NCI-H2029 (cell line): ENCODE measurements at places on chromosomes 3 and 15.

GRCh38 chr3:145739926-145740325 lies 421.1 kb downstream of the PLOD2 start:
- no peak for DNase-seq

DNA sequence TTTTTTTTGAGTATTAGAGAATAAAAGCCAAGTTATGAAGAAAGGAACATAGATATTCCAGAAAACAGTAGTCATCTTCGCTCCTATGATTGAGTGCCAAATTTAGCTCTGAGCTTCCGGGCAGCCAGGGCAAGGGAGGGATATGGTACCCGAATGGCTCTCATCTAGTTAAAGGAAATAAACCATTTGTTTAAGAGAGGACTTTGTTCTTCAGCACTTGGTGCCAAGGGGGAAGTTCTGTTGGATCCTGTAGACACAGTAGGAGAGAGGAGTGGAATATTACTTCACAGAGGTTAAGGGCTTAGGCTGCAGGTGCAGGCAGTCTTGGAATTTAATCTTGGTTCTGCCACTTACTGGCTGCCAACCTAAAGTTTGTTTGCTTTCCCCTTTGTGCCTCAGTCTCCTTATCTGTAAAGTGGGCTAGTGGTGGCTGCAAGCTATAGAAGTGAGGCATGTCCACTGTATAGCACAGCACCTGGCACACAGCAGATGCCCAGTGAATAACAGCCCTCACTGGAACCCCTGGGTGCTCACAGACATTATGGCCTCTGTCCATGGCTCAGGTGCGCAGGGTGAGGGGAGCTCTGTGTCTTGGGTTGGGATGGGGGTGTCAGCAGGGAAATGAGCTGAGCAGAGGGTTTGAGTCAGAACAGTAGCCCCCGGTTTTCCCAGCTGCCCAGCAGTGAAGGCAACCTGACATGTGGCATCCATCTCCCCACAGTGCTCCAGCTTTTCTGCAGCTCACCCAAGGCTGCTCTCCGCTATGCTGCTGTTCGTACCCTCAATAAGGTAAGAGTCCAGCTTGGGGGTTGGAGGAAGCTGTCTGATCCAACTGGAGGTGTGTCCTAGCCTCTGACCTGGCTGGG lies 10.4 kb downstream of the COPG1 start:
- DNase-seq: no peak

- DNase-seq: no peak
Measured at GRCh38 chr3:55014081-55014480, 86.2 kb upstream of the LRTM1 start.

DNA sequence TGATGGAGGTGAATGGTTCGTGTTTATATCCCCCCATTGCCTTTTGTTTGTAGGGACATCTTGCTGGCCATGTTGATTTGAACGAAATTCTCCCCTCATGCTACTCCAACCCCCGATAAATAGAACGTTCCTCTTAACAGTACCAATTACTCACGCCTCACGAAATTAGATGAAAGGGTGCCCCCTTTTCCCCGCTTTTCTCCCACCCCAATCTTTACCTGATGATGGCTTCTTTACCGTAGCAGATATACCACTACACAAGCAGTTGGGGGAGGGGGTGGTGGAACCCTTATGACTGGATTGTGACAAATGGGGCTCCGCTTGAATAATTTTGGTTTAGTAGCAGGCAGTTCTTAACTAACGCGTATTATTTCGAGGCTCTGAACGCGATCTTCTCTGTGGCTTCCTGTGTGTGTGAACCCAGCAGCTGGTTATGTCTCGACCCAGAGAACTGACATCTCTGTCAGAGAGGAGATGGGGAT lies 1.1 kb downstream of the PIAS1 start:
- no peak for DNase-seq

- DNase-seq: no peak
Measured at GRCh38 chr3:151625086-151625485, 108.6 kb upstream of the AADACL2 start.

DNA sequence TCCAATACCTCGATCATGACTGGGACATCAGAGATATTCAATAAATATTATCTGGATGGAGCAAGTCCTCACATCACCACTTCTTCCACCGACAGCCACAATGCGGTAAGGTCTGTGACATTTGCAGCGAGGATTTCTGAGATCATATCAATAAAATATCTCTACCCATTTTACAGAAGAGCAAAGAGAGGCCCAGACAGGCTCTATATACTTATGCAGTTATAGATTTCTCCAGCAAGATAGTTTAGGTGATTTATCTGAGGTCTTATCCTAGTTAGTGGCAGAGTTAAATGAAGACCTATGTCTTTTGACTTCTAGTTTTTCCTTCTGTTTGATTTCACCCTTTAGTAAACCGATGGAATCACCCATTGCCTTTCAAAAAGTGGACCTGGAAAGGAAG lies 81.6 kb downstream of the TNIK start:
- no peak for DNase-seq

DNA sequence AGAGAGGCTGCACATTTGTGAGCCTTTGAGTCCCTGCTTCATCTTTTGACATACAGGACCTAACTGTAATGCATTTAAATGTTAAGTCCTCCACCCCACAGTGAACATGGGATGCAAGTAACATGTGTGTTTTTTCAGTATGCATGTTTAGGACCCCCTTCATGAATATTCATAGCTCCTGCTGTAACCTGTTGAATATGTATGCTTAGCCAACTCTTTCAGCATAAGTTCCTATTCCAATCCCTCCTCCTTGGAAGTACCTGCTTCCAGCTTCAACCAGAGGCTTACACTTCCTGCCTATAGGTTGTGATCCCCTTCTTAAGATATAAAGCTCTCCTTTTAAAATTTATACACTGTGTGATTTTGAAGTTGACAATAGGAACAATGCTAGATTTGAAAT lies 36.9 kb upstream of the GNB4 start:
- DNase-seq: no peak

- no peak for DNase-seq
Measured at GRCh38 chr3:58996730-58997129, 53.1 kb downstream of the CFAP20DC start.

GRCh38 chr3:78868570-78868969 lies 899.2 kb downstream of the ROBO1 start:
- DNase-seq: no peak

DNA sequence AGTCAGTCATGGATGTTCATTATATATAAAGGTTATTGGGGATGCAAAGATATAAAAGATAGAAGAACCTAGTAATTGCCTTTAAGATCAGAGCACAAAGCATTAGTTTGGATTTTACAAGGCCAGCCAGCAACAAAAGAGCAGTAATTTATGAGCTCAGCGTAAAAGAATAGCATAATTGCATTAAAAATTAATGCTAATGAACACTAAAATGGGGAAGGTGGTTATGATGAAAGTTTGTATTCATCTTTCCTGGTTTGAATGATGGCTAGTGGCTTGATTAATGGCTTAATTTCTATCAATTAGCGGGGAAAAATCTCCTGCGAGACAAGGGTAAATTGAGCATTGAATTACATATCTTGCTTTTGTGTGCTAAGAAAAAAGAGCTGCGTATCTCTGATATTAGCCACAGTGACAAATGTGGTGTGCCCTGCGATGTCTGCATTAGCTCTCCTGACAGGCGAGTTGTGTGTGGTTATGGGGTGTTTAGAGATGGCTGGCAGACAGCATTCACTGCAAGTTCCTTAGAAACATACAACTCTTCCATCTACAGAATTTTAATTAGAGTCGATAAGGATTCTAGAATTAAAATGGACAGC lies 42.8 kb upstream of the MLF1 start:
- no peak for DNase-seq

DNA sequence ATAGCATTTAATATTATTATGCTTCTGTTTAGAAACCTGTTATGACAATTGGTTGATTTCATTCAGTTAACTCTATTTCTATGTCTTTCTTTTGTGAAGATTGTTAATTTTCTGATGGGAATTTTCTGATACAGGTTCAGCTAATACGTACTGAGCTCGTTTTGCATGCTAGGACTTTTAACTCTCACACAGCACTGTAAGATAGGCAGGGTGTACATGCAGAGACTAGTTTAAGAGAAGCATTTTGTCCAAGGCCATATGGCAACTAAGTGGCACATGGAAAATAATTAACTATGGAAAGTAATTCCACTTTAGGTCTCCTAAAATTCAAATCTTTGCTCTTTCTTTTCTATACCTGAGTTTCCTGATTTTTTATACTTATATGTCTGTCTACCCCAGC lies 81.9 kb downstream of the IL1RAP start:
- DNase-seq: no peak

DNA sequence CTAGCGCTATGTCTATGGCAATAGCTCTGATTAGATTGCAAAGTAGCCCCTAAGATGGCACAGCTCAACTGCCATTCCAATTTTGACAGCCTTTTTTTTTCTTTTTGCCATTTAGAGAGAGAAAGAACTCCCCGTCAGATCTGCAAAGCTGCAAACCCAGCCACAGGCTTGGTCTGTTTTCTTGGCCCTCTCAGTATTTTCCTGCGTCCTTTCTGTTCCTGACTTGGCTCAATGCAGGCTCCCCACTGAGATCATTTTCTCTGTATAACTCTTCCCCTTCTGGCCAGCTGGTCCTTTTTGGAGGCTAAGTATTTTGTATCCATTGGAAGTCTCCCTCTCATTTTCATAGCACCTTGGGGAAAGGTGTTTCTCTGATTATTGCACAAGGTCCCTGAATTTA lies 386.7 kb downstream of the UNC13C start:
- DNase-seq: no peak

DNA sequence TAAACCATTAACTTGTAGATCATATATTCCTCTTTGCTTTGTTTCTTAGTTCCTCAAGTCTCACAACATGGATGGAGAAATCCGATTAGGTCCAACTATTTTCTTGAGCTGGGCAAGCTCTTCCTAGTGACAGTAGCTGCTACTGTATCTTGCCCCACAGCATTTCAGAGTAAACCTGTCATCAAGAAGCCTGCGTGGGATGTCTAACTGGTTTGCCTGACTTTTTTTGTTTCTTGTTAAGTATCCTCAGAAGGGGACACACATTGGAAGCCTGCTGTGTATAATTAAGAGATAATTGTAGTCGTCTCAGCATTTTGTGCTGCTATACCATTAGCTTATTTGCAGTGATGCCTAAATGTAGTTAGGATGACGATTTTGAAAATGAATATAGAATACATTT lies 29.3 kb upstream of the STT3B start:
- DNase-seq: no peak

GRCh38 chr15:91926908-91927270 lies 73.4 kb downstream of the SLCO3A1 start:
- no peak for DNase-seq

DNA sequence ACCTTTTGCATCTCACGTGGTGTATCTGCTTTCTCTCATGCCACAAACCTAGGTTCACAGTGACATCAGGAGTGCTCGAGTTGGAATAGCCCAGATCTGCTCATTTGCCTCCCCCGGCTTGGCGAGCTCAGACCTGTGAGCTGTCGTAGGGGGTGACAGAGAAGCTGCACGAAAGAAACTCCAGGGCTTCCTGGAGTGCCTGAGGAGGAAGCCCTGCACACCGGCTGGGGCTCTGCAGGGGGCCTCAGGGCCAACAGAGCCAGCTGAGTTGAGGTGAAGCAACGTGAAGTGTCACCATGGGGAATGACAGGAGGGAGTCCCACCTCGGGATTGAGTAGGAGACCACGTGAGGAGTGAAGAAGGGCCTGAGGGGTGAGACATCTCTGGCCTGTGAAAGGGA lies 62.5 kb downstream of the RPN1 start:
- no peak for DNase-seq

DNA sequence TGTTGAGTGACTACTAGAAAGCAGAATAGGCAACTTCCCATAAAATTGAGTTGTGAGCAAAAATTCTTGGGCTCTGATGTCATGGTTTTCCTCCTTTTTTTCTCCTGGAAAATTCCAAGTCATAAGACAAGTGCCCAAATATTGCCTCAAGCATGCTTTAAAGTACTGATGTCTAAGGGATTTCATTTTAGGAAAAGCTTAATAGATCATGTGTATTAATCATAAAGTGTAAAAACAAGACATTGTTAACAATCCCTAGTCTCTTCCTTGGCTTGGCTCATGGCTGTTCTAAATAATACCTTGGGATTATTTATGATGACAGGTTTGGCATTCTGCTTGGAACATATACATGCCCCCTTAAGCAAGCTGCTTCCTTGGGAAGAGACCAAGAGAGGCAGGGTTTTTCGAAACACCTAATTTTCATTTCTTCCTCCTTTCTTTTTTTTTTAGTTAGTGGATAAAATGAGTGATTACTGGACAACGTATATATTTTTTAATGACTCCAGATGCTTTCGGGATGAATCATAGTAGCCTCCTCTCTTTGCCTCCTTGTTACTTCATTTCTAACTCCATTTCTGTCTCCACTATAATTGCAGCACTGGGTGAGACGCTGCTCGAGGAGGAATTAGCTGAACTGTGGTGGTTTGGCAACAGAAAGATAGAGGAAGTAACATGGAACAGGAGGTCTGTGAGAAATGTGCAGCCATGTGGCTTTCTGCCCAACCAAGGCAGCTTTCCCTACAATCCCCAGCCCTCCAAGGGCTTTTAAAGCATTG lies 104.9 kb downstream of the TPRG1 start:
- DNase-seq: no peak

DNA sequence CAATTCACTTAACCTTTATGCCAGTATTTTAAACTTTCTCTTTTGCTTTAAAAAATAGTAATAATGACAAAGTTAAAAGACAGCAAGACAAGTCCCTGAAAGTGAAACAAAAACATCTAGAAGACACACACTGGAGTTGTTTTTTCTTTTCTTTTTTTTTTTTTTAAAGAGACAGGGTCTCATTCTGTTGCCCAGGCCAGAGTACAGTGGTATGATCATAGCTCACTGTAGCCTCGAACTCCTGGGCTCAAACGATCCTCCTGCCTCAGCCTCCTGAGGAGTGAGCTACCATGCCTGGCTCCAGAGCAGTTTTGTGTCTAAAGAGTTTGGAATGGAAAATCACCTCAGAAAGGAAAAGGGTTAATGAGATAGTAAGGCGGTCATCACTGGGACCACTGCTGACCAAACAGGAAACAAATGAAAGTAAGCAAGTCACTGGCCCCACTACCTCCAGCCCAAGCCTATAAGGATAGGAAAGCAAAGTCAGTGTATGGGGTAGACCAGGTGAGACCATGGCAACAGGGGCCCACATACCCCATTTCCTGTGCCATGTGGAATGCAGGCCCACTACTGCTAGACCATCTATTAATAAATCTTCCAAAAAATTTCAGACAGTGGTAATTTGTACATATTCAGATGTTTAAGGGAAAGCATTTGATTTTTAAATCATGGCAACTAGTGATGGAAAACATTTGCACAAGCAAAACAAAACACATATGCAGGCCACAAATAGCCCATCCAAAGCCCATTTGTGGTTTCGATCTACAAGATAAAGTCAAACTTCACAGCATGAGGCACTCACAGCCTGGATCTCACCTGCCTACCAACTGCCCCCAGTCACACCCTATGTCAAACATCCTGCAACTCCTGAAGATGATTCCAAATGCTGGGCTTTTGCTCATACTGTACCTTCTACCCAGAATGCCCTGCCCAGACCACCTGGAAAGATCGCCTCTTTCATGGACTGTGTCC lies 62.6 kb downstream of the OSBPL10 start:
- no peak for DNase-seq

DNA sequence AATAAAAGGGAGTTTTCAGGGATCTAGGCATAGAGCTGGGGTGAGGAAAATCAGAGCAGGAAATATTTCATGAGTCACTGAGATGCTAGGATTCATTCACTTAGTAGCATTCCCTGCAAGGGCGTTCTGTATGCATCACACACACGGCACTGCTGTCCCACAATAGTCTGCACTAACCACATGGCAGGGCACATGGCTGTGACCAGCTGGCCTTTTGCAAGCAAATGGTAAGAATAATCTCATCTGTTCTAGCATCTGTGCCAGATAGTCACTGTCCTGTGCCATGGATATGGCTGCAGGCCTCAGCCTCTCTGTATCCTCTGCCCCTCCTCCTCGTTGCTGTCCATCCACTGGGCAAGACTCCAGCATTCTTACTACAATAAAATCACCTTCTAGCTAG lies 37.8 kb downstream of the BOC start:
- no peak for DNase-seq
